ENCODE measurements at places on chromosomes 16 and 17. TPM values are rescaled to one million over a fixed set of nuclear protein-coding genes. Genes with fewer than 3 reads are reported as not detected.

GRCh38 chr17:76568811-76569221, 16.8 kb downstream of the ST6GALNAC2 start:
- no peak for DNase-seq
- no peaks in the 10 kb centered on the region for H3K27me3 ChIP-seq
- H3K27ac ChIP-seq = no peak overlapping the region
- no peaks in the 10 kb centered on the region for H3K4me1 ChIP-seq
- H3K4me3 ChIP-seq = no peak overlapping the region
- peaks cover 17% of the 10 kb centered on the region for H3K36me3 ChIP-seq

DNA sequence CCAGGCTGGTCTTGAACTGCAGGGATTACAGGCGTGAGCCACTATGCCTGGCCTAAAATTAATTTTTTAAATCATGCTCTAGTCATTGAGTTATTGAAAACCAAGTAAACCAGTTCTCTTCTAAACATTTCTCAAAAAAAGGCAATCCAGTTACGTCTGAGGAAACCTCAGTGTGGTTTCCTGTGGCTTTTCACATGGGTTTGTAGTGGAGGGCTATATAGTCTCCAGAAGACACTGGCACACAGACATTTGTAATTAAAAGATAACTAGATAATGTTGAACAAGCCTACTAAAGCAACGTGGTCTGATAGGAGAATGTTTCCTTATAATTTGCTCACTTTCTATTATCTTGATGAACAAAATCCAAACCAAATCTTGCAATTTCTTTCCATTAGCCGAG, 5.2 kb upstream of the TOB1 start:
- H3K4me3 ChIP-seq = no peak overlapping the region
- H3K36me3 ChIP-seq = no peaks in the 10 kb centered on the region
- no peaks in the 10 kb centered on the region for H3K4me1 ChIP-seq
- no peak overlapping the region for H3K27ac ChIP-seq

The ADAD2 gene
- total RNA-seq = not detected

DNA sequence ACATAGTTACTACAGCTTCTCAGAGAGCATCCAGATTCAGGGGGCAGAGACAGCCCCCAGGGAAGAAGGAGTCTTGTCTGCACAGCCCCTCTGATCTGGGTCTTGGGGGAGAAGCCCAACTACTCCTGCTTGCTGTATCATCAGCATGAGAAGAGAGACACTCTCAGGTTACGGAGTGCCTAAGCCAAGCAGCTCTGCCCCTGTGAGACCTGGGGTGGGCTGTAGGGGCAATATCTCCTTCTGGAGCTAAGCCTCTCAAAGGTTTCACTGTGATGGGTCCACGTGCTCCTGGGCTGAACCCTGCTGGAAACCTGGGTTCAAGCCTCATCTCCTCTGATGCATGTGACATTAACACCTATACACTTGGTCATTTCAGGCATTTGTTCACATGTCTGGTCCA, 123.2 kb downstream of the CPPED1 start:
- H3K4me1 ChIP-seq = no peaks in the 10 kb centered on the region
- no peak for DNase-seq
- no peak overlapping the region for H3K27ac ChIP-seq
- no peak overlapping the region for H3K4me3 ChIP-seq

The C16orf54 gene
- total RNA-seq = not detected

GRCh38 chr16:30721606-30722005, 22.6 kb downstream of the SRCAP start:
- DNase-seq = peak; percentile 16
- H3K27me3 ChIP-seq = no peaks in the 10 kb centered on the region
- H3K27ac ChIP-seq = no peak overlapping the region
- H3K36me3 ChIP-seq = peaks cover 69% of the 10 kb centered on the region
- H3K4me1 ChIP-seq = no peaks in the 10 kb centered on the region

DNA sequence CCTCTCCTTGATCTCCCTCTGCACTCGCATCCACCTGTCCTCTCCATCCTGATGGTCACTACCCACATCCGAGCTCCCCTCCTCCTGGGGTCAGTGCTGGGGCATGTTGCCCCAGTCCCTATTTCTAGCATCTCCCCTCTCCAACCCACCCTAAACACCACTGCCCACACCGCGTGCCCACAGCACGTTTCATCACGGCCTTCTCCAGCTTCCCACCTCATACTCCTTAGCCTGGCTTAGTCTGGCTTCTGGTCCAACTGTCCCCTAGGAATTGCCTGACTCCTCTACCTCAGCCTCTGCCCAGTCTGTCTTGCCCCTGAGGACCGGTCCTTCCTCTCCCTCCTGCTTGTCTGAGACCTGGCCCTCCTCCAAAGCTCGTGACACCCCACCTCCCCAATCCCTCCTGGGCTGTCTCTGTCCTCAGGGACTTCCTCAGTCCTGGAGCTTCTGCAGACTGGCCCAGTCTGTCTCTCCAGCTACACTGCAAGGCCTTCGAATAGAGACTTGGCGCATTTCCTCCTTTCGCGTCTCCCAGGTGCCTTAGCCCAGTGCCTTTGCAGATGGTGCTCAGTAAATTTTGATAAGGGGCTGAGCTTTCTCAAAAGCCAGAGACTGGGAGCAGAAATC, 4.9 kb downstream of the ALOX15 start:
- H3K36me3 ChIP-seq = no peaks in the 10 kb centered on the region
- peaks cover 48% of the 10 kb centered on the region for H3K27me3 ChIP-seq
- H3K27ac ChIP-seq = no peak overlapping the region
- no peak overlapping the region for H3K4me3 ChIP-seq

The CCL2 gene
- total RNA-seq = 126 TPM

GRCh38 chr16:4994719-4995434, 36.7 kb downstream of the SEC14L5 start:
- no peak for DNase-seq
- H3K4me1 ChIP-seq = no peaks in the 10 kb centered on the region
- H3K4me3 ChIP-seq = no peak overlapping the region
- H3K36me3 ChIP-seq = no peaks in the 10 kb centered on the region
- H3K27ac ChIP-seq = no peak overlapping the region

The ASGR2 gene
- not detected for total RNA-seq

The CDYL2 gene
- total RNA-seq = 3.9 TPM

- no peak for DNase-seq
- peak overlapping the region; percentile 88 for H3K27ac ChIP-seq
- H3K4me3 ChIP-seq = no peak overlapping the region
- peaks cover 50% of the 10 kb centered on the region for H3K4me1 ChIP-seq
These were observed 79.0 kb downstream of the ABCC1 start for GRCh38 chr16:16028311-16028999.

DNA sequence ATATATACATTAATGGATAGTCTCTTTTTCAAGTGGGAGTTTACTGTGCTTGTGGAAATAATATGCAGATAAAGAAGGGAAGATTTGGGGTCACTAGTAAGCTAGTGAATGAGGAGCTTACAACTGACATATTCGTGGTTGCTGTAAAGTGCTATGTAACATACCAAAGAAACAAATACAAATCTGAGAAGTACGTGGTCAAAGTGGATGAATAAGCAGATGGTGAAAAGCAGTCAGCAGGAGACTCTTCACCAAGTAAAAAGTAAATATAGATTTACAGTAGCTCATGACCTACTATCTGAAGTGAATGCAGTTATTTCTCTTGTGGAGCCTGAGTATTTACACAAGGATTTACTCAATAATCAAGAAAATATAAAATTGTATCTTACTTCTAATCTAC, 136.6 kb upstream of the ELAC2 start:
- DNase-seq = peak; percentile 33
- H3K27ac ChIP-seq = no peak overlapping the region
- no peaks in the 10 kb centered on the region for H3K36me3 ChIP-seq
- no peak overlapping the region for H3K4me3 ChIP-seq
- no peaks in the 10 kb centered on the region for H3K27me3 ChIP-seq

DNA sequence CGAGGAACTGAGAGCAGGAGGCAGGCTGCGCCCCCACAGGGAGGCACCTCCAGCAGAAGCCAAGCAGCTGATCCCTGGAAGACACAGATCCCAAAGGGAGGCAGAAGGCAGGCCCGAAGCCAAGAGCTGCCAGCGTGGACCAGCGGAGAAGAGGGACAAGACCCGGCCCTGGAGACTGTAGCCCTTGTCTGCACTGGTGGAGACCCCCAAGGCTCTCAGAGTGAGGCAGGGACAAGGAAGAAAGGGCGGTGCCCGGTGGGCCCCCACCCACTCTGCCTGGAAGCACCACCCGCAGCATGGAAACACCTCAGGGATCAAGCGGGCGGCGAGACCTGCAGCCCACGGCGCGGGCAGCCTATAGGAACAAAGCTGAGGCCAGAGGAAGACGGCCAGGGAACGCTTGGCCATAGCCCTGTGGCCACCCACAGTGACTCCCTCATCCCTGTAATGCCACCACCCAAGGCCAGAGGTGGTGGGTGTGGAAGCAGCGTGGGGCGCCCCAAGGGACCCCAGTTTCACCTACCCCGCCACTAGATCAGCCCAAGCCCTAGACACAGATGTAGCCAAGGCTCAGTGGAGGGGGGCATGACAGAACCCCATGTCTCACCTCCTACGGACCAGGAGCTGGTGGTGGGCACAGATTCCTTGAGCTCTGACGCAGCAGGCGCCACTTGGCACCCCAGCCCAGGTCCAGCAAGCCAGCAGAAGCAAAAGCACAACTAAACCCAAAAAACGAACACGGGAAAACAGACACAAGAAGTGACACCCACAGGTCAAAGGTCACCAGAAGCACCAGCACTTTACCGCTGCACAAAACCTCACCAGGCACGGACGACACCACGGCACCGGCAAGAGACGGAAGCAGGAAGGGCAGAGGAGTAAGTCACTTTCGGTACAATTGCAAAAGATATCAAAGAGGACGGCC, 2.9 kb upstream of the SIRT7 start:
- no peaks in the 10 kb centered on the region for H3K27me3 ChIP-seq
- H3K4me3 ChIP-seq = no peak overlapping the region

The TP53TG3B gene
- total RNA-seq = not detected

GRCh38 chr16:79407461-79408135, 192.9 kb downstream of the MAF start:
- DNase-seq = no peak
- H3K4me3 ChIP-seq = no peak overlapping the region

GRCh38 chr16:71594000-71594646, 17.2 kb upstream of the TAT start:
- H3K4me1 ChIP-seq = no peaks in the 10 kb centered on the region
- no peaks in the 10 kb centered on the region for H3K36me3 ChIP-seq
- no peak for DNase-seq
- H3K27ac ChIP-seq = no peak overlapping the region

The CISD3 gene
- 1.3 TPM for total RNA-seq

The CDH3 gene
- not detected for total RNA-seq

GRCh38 chr17:65515512-65515911, 45.9 kb downstream of the AXIN2 start:
- H3K36me3 ChIP-seq = no peaks in the 10 kb centered on the region
- no peak overlapping the region for H3K4me3 ChIP-seq
- H3K27ac ChIP-seq = no peak overlapping the region
- H3K27me3 ChIP-seq = peaks cover 10% of the 10 kb centered on the region

DNA sequence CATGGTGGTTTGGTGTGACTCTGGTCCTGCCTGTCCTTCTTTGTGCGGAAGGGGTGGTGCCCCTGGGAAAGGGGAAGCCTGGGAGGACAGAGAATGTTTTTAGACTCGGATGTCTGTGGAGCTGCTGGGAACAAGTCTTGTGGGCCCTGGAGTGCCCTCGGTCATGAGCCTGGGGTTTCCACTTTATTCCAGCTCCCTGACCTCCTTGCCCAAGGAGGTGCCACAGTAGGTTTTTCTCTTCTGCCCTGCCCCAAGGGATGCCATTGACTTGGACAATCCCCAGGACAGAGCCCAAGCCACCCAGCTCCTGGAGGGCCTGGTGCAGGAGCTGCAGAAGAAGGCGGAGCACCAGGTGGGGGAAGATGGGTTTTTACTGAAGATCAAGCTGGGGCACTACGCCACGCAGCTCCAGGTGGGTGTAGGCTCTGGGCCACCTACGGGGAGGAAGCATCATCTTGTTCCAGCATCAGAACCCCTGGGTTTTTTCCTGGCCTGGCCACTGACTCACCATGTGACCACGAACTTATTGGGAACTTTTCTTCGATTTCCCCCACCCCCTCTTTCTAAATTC, 1.4 kb downstream of the STAT5A start:
- H3K36me3 ChIP-seq = no peaks in the 10 kb centered on the region
- peaks cover 14% of the 10 kb centered on the region for H3K4me1 ChIP-seq
- no peak for DNase-seq
- H3K27ac ChIP-seq = no peak overlapping the region
- H3K4me3 ChIP-seq = no peak overlapping the region

GRCh38 chr16:73076324-73076810, 28.4 kb upstream of the ZFHX3 start:
- H3K27me3 ChIP-seq = no peaks in the 10 kb centered on the region
- no peak overlapping the region for H3K27ac ChIP-seq
- H3K4me3 ChIP-seq = no peak overlapping the region
- H3K4me1 ChIP-seq = peaks cover 4% of the 10 kb centered on the region

The ZP2 gene
- not detected for total RNA-seq

The IL21R gene
- 0.83 TPM for total RNA-seq

The STUB1 gene
- total RNA-seq = 183 TPM

GRCh38 chr17:47883589-47884426, 12.2 kb upstream of the SP2 start:
- no peak overlapping the region for H3K27ac ChIP-seq
- H3K4me1 ChIP-seq = no peaks in the 10 kb centered on the region
- peaks cover 8% of the 10 kb centered on the region for H3K27me3 ChIP-seq
- no peaks in the 10 kb centered on the region for H3K36me3 ChIP-seq

DNA sequence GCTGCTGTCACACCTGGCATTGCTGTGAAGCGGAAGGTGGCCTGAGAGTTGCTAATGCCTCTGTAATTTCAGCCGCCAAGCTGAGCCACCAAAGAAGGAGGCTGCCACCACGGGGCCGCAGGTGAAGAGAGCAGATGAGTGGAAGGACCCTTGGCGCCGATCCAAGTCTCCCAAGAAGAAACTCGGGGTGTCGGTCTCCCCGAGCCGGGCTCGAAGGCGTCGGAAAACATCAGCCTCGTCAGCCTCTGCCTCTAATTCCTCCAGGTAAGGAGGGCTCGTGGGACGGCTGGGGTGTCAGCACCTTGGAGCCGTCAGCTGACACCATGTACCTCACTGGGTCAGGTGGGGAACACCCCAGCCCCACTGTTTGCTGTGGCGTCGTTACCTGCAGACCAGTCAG, 16.2 kb upstream of the IL17C start:
- H3K4me3 ChIP-seq = no peak overlapping the region
- H3K27ac ChIP-seq = no peak overlapping the region
- DNase-seq = no peak
- H3K27me3 ChIP-seq = no peaks in the 10 kb centered on the region
- H3K36me3 ChIP-seq = peaks cover 46% of the 10 kb centered on the region

- no peak overlapping the region for H3K4me3 ChIP-seq
- no peaks in the 10 kb centered on the region for H3K36me3 ChIP-seq
- peaks cover 17% of the 10 kb centered on the region for H3K4me1 ChIP-seq
- DNase-seq = no peak
- H3K27me3 ChIP-seq = no peaks in the 10 kb centered on the region
- no peak overlapping the region for H3K27ac ChIP-seq
These were observed 26.4 kb upstream of the PITPNA start for GRCh38 chr17:1588821-1589585.

DNA sequence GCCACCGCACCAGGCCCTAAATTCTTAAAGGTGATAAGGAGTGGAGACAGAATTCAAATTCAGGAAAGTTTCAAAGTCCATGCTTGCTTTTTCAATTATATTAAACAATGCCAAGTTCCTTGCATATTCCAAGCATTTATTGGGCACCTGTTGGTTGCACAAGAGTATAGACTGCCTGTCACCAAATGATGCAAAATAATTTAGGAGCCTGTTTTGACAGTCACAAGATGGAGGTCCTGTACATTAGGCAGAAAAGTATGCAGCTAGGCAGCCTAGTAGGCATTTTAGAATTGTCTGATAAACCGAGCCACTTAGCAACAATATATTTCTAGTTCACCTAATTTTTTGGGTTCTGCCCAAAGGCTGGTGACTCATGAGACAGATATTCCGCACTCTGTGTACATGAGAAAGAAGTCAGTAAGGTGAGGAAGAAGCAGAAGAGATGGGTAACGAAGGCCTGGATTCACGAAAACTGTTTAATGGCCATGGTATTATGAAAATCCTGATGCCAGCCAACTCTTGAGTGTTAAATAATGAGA, 7.3 kb downstream of the ACACA start:
- peaks cover 2% of the 10 kb centered on the region for H3K4me1 ChIP-seq
- H3K27ac ChIP-seq = no peak overlapping the region
- H3K27me3 ChIP-seq = no peaks in the 10 kb centered on the region

The DNAH2 gene
- under 0.01 TPM for total RNA-seq
